HS-5 (cell line): ENCODE measurements at places on chromosomes 12 and 14.

DNA sequence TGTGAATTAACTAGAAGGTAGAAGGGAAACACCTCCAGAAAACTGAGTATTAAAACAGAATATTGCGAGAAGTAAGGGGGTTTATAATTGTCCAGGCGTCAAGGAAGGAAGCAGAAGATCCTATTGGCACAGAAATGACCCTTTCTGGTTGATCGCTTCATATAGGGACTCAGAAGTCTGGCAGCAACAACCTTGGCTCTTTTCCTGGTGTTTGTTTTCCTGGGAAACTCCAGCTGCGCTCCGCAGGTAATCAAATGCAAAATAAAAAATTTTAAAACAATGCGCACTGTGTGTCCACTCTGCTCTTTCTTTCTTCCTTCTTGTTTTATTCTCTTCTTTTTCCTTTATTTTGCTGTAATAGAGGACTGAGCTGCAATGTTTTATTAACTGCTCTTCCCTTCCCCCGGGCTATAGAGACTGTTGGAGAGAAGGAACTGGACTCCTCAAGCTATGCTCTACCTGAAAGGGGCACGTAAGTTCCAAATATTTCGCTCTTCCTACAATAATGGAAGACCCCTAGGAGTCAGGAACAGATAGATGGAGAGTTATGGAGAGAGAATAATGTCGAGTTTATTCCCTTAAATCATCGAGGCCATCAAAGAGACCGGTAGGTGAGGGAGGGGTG is 737 bp downstream of the SPX start:
- no peak for DNase-seq

DNA sequence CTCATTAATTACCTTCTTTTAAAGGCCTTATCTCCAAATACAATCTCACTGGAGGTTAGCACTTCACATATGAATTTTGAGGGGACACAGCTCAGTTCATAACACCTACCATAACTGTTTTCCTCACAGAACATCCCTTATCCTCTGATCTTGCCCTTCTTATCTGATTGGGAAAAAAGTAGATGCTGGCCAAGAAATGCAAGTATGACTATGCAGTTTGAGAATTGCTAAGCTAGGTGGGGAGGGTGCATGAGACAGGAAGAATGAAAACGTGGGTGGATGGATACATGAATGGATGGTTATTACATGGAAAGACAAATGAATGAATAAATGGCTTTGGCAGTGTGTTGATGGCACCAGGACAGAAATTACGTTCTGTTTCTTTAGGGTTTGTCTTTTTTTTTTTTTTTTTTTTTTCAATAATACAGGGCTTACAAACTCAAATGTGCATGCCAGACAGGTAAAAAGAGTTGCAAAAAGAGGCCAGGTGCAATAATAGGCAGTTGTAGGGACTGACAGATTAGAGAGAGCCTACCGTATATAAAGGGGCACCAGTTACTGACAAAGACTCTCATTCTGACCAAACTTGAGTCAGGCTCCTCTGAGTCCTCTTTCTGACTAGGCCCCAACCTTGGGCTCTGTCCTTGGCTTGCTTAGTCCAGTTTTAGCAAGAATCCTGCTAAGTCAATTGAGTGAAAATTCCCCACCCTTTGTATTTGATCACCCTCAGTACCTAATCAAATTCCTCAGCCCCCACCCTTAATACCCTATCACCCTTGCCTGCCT is 304.9 kb downstream of the ZFP36L1 start:
- DNase-seq = no peak

- no peak for DNase-seq
These were observed 11.0 kb downstream of the PTGER2 start for GRCh38 chr14:52325126-52325525.

- no peak for DNase-seq
These were observed 25.0 kb downstream of the JAG2 start for GRCh38 chr14:105143451-105144025.

GRCh38 chr12:71662849-71663560 is 643 bp downstream of the ZFC3H1 start:
- peak; percentile 32 for DNase-seq

DNA sequence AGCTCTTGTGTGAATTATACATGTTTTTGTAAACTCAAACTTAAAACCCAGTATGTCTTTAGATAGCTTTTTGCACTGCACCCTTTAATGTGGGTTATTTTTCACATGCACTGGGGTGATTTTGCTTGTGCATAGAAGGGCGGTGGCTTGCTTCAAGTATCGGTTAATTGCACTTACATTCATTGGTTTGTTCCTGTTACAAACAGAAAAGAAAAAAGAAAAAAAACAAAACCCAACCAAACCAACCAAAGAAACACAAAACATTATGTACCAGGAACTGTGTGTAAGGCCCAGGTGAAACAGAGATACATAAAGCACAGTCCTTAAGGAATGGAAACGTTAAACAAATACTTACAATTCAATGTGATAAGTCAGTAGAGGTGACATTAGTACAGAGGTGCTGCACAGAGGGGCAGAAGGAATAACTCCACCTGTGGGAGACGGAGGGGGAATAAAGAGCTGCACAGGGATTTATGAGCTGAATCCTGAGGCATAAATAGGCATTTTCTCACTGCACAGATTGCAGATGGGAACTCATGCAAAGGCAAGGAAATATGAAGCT is 151.4 kb downstream of the KTN1 start:
- DNase-seq = no peak

DNA sequence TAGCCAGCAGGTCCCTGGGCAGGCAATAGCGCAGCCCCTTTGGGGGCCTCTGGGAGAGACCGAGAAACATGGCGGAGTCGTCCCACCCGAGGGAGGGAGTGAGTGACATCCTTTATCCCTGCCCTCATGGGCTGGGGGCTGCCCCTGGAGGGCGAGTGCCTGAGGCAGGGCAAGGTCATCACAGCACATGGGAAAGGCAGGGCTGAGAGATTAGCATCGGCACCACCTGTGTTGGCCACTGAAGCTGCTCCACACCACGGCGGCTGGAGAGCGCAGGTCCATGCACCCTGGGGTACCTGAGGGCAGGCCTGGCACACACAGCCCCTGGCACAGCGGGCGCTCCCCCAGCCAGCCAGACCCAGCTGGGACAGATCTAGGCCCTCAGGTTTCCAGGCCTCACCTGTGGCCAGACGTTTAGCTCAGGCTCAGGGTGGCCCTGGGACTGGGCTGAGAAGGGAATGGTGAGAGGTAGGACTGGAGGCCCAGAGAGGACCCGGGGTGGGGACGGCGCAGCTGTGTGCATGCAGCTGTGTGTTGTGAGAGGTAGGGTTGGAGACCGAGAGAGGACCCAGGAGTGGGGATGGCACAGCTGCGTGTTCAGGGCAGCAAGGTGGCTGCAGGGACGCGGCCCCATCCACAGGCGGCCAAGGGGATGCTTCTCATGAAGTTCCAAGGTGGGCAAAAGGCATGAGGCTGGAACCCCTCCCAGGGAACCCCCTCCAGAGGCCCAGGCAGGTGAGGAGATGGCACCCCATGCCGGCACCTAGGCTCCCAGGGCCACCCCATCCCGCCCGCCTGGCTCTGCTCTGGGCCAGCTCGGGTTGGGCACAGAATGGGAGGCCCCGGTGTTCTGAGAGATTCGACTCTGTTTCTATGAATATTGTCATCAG is 74.1 kb downstream of the KIF26A start:
- no peak for DNase-seq

DNA sequence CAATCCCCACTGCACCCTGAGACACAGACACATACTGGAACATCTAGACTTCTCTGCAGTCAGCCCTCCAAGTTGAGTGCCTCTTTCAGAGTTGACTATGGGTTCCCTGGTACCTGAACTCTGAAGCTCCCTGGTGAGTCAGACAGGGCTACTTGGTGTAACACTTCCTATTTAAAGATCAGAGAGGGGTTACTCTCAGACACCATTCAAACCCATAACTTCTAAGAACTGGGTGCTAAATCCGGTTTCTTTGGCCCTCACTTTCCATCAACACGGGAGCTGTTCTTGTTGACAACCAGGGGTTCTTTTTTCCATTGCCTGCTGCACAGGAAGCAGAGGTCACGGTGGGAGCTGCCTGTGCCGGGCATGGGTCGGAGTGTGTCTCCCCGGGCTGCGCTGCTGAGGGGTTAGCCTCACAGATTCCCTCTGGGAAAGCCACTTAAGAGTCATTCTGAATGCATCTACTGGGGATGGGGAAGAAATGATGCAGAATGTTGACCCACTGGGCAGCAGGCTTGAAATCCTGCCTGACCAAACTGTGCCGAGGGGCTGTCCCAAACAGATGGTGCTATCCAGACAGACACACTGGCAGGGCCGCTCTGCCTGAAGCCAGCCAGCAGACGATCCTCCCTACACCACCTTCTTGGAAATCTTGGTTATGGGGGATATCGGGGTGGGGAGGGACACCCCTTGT is 74.1 kb downstream of the PITPNM2 start:
- DNase-seq = no peak

GRCh38 chr12:120404271-120404670 is 33.6 kb upstream of the COX6A1 start:
- no peak for DNase-seq

GRCh38 chr12:31037931-31038330 is 35.7 kb upstream of the DDX11 start:
- DNase-seq = no peak

DNA sequence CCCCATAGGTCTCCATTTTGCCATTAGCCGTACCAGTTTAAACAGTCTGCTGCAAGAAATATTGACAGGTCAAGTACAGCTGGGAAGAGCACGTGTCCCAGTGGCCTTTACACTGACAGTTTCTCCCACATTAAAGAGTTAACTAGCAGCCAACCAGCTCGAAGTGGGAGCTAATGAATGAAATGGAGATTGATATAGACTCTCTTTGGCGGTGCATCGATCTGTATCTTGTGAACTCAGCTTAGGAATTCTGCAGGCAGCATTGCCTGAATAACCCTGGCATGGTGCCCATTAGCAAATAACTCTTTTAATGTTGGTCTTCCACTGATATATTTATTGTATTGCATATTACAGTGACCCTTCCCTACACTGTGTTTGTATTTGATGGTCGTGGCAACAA is 319.4 kb downstream of the EGLN3 start:
- no peak for DNase-seq

DNA sequence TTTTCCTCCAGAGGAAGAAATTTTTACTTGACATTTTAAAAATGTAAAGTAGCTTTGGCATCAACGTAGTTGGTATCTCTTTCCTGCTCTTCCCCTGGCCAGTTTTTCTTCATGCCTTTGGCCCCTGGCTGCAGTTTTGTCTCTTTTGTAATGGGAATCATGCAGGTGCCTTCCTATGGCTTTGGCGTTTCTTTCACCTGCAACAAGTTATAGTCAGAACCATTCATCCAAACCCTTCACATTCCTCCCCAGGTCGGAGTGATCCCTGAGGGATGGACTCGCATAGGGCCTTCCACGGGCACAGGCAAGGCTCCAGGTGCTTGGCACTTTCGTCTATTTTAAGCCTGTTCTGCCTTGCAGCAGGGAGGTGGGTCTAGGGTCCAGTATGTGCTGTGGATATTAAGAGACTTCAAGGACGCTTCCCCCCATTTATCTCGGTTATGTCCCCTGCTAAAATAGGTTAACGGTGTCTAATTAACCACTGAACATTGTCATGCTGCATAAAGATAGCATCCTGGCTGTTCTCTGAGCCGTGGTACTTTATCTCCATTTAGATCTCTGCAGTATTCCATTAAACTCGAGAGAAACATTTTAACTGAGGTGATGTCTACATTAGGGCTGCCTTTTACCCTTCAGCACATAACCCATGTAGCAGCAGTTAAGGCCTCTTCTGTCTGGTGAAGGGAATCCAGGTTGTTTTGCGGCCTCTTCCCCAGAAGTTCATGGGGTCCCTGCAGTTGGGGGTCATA is 66.3 kb downstream of the IFT43 start:
- no peak for DNase-seq
